ENCODE measurements at places on chromosomes 1 and 21.

- DNase-seq: no peak
These were observed 236.6 kb upstream of the RAB4A start for GRCh38 chr1:229034342-229034741.

DNA sequence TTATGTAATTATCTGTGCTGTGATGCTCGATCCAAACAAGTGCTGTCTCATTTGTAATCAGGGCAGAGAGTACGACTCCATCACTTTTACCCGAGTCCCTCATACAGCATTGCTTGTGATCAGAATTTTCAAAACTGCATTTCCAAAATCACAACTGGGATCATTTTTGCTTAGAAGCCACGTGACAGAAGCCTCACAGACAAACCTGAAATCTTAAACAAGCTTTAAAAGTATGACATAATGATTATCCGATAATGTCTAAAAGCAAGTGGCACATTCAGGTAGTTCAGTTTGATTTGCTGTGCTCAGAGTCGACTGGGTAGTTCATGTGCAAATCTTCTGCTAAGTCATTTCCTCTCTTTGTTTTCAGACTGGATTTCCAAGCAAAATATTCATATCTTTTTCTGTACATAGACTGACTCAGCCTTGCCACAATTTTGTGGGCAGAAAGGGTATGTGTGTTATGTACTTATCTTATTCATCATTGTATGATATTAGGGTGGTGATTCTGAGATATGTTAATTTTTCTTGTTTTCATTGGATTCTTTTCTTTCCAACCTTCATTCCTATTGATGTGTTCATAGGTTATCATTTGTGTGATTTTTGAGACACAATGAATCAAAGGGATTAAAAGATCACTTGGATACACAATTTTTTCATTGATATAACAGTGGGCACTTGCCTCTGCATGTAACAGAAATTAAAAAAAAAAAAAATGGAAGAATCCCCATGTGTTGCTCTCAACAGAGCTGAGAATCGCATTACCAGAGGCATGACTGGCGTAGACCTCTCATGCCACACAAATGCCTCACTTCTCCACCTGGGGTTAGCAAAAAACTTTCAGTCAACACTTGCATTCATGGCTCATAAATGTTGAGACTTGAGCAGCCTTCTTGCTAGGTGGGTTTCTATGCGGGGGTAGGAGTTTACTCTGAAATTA lies 355.7 kb downstream of the LTN1 start:
- peak; percentile 66 for DNase-seq

DNA sequence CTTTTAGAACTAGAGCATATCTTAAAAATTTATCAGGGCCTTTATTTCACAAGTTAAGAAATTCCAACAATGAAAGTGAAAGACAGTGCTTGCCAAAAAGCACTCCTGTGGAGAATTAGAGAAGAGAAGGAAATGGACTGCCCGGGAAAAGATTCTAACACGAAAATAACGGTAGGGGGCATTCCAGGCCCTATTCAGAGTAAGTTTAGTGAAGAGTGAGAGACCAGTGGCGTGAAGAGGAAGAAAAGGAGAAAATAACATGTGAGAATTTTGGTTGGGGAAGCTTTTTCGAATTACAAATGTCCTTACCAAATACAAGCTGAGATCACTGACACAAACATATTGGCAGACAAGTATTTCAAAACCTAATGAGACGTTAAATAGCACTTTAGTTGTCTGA lies 38.4 kb upstream of the RBM34 start:
- DNase-seq: no peak

- no peak for DNase-seq
These were observed 276.9 kb downstream of the VAV3 start for GRCh38 chr1:107687849-107688753.

Measured in activated CD4-positive, alpha-beta T cell treated with anti-CD3 and anti-CD28 coated beads, Interleukin-2, Interleukin-6, amounts not matched to agents 100 ng/mL and 50 ng/mL, durations not matched to agents 16 hours and 8 hours (primary cell).